H1 (cell line): ENCODE measurements at places on chromosomes 5 and 9. TPM values are rescaled to one million over a fixed set of nuclear protein-coding genes. Genes with fewer than 3 reads are reported as not detected.
A peak's percentile ranks its signal among the peaks of the same experiment; 100 is the strongest.

DNA sequence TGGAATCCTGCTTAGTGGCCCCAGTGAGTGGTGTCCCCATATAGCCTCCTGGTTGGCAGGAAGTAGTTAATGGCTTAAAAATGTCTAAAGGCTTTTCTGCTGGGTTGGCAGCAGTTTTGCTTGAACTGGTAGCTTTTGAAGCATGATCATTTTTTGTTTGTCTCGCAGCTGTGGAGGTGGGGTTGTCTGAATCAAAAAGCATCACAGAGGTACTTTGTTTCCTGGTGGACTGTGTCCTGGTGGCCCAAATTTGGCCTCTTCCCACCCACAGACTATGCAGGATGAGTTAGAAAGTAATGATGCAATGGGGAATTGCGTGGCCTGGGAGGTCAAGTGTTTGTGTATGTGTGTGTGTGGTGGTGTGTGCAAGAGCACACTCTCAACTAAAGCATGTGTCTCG, 322.7 kb downstream of the ARHGEF28 start:
- H3K36me3 ChIP-seq = no peaks in the 10 kb centered on the region
- no peaks in the 10 kb centered on the region for H3K27me3 ChIP-seq
- DNase-seq = no peak

- H3K27ac ChIP-seq = no peak overlapping the region
- H3K36me3 ChIP-seq = no peaks in the 10 kb centered on the region
- H3K4me3 ChIP-seq = no peak overlapping the region
- peaks cover 2% of the 10 kb centered on the region; the same call in 1 of the 2 replicates for H3K4me1 ChIP-seq
These were observed 67.3 kb downstream of the ZNF618 start for GRCh38 chr9:113943112-113944009.

- H3K27ac ChIP-seq = no peak overlapping the region
- H3K36me3 ChIP-seq = no peaks in the 10 kb centered on the region
- no peak overlapping the region for H3K4me3 ChIP-seq
- H3K27me3 ChIP-seq = no peaks in the 10 kb centered on the region
- H3K4me1 ChIP-seq = no peaks in the 10 kb centered on the region
These were observed 48.4 kb downstream of the MRPL36 start for GRCh38 chr5:1751026-1751863.

- no peaks in the 10 kb centered on the region for H3K36me3 ChIP-seq
- H3K27ac ChIP-seq = no peak overlapping the region
- no peak overlapping the region for H3K4me3 ChIP-seq
- no peak for DNase-seq
These were observed 9.0 kb downstream of the COL5A1 start for GRCh38 chr9:134650431-134651190.

GRCh38 chr5:141923448-141924313, at the start of gene DELE1:
TSS of gene DELE1 (plus strand) at chr5:141923871. CDS start at chr5:141923942, 71 bp downstream.
- H3K4me1 ChIP-seq = peaks cover 2% of the 10 kb centered on the region
- no peaks in the 10 kb centered on the region for H3K27me3 ChIP-seq
- H3K4me3 ChIP-seq = peak within 1 kb of the TSS; percentile 84
- H3K36me3 ChIP-seq = peaks cover 21% of the 10 kb centered on the region

- H3K27me3 ChIP-seq = peaks cover 6% of the 10 kb centered on the region
- DNase-seq = no peak
- no peaks in the 10 kb centered on the region for H3K4me1 ChIP-seq
- H3K4me3 ChIP-seq = peak overlapping the region; percentile 70
These were observed 984 bp downstream of the STXBP1 start for GRCh38 chr9:127612939-127613582.

DNA sequence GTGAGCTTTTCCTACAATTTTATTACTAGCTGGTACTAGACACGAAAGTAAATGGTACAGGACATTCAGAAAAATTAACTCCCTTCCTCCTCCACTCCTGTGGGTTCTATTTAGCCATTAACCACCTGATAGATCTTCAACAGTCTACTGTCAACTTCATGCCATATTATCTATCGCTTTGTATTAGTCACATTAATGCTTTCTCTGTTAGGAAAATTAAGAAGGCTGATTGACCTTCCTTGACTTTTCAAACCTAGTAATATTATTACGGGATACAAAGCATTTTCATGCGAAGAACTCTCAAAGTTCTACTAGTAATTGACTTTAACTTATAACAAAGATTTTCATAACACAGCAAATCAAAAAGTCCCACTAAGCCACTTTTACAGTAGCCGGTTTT, 1.2 kb downstream of the TEX10 start:
- H3K27me3 ChIP-seq = no peaks in the 10 kb centered on the region
- peak overlapping the region; percentile 99 for H3K4me3 ChIP-seq
- peaks cover 7% of the 10 kb centered on the region; the same call in 1 of the 2 replicates for H3K36me3 ChIP-seq
- no peak overlapping the region for H3K27ac ChIP-seq

DNA sequence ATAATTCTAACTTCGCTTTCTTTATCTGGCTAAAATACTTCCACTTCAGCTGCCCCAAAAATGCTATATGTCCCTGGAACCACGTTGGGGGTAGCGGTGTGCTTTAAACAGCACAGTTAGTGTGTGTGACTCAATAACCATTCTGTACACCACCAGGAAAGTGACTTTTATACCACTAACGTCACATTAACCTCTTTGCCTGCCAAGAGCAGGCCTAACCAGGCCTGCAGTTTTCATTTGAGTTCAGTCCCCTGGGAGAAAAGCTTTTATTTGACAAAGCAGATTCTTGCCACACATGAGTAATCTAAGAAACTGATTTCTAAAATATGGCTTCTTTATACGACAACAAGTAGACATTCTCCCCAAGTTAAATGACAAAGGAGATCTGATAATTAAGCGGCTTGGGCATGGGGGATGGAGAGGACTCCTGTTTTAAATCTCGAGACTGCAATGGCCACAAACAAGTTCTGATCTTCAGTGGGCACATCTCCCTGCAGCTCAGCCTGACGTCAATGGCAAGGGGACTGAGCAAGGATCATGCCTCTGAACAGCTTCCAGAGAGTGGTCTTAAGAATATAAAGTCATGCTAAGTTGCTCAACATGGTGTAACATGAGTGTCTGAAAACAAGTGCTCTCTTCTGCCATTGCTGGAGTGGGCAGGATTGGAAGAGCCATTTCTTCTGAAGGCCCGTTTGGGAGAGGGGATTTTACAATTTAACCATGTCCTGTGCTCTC, 91.8 kb downstream of the GLIS3 start:
- no peak overlapping the region for H3K4me3 ChIP-seq
- no peak for DNase-seq
- H3K36me3 ChIP-seq = no peaks in the 10 kb centered on the region
- H3K27me3 ChIP-seq = no peaks in the 10 kb centered on the region

DNA sequence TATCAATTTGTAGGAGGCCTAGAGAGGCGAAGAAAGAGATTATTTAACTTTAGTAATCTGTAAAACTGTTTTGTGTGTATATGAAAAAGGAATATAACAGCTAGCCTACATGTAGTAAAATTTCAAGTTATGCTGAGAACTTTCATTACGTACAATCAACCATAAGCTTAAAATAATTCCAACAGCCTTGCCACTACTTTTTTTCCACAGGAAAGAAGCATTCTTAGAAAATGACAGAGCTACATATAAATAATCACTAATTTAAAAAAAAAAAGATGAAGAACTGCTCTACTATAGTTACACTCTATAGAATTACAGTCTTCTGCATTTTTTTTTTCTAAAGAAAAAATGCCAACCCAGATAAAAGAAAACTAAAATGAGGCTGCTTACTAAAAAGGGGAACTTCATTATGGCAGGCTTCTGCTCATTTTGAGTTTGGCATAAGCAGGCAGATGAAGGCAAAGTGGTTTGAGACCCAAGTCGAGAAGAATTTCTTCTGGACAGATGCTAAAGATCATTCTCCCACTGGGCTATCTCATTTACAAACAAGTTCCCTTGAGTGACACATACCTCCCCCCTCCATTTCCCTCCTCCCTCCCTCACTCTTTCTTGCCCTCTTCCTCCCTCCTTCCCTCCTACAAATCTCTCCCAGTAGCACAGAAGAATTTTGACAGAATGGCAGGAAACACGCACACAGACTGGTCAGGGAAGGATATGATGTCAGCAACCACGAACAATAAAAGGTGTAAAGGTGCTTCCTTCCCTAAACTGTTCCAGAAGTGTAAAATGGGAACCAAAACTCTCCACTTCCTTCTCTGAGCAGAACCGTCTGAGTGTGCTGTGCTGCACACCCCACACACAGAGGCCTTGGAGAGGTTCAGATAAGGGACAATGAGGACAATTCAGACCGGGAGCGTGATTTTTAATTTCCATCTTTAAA, 56.1 kb downstream of the MEF2C start:
- H3K4me3 ChIP-seq = no peak overlapping the region
- H3K4me1 ChIP-seq = peaks cover 5% of the 10 kb centered on the region
- no peaks in the 10 kb centered on the region for H3K36me3 ChIP-seq
- DNase-seq = no peak
- H3K27ac ChIP-seq = no peak overlapping the region

DNA sequence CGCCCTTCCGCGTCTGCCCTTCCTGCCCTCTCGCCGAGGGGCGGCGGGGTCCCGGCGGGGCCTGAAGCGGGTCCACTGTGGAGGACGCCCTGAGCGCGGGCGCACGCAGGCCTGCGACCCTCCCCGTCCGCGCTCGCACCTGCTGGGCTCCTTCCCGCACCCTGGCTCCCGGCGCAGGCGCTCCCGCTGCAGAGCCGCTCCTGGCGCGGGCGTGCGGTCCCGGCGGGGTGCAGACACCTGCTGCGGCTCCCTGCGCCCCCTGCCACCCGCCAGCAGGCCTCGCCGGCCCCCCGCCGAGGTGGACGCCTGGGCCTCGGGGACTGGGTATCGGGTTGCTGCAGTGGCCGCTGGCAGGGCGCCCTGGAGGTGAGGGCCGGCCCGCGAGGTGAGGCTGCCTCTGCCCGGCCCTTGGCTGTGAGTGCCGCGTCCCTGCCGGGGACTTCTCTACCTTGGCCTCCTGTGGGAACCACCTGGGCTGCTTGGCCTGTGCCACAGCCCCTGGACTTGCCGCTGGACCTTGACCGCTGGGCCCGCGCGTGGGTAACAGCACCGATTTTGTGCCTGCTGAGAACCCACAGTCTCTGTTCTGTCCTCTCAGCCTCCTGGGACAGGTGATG, 627 bp downstream of the ARRDC1 start:
- peak overlapping the region; percentile 83 for H3K4me3 ChIP-seq
- H3K36me3 ChIP-seq = no peaks in the 10 kb centered on the region
- peaks cover 8% of the 10 kb centered on the region for H3K4me1 ChIP-seq
- peaks cover 9% of the 10 kb centered on the region; the same call in 1 of the 2 replicates for H3K27me3 ChIP-seq
- H3K27ac ChIP-seq = no peak overlapping the region; the same call in 1 of the 2 replicates

- H3K4me1 ChIP-seq = no peaks in the 10 kb centered on the region
- no peak for DNase-seq
- no peak overlapping the region for H3K27ac ChIP-seq
These were observed 62.9 kb upstream of the PPARGC1B start for GRCh38 chr5:149667084-149667828.

DNA sequence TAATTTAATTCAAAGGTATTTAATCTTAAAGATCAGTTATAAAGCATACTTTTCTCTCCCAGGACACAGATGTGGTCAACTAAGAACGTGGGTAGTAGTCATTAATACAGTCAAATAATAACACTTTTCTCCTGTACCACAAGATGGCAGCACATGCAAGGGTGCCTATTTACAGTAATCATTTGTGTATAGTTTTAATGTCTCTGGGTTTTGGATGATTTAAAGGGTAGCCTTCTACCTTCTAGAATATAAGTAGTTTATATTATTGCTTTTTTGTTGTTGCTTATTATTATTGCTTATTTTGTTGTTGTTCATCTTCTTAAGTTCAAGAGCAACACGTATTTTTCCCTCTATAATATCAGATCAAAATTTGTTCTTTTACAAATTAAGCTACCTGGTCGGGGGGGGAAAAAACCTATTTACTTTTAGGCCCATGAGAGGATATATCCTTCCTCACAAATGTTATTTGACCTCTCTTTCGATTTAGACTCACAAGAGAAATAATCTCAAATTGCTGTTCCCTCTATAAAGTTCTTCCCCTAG, 59.6 kb upstream of the SLC27A6 start:
- H3K27me3 ChIP-seq = no peaks in the 10 kb centered on the region
- no peaks in the 10 kb centered on the region for H3K4me1 ChIP-seq
- no peak overlapping the region for H3K27ac ChIP-seq
- no peak overlapping the region for H3K4me3 ChIP-seq
- DNase-seq = no peak

DNA sequence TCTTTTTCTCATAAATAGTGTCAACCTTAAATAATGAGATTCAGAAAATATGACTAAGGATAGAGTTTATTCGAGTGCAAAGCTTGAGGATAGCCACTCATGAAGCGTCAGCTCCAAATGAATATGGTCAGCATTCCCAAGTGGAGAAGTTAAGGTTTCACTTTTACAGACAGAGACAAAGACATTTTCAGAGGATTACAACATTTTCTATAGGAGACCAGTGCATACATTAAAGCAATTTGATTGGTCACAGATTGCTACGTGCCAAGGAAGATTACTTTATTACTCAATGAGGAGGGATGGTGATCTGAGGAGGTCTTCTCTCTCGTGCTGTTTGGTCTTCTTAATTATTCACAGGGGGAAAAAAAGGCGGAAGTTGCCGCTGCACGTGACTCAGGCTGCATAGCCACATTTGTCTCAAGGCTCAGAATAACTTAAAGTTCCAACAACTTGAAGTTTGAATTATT, 60.1 kb upstream of the SPATA31C2 start:
- H3K4me3 ChIP-seq = no peak overlapping the region
- no peak overlapping the region for H3K27ac ChIP-seq
- no peaks in the 10 kb centered on the region for H3K36me3 ChIP-seq
- H3K4me1 ChIP-seq = peaks cover 6% of the 10 kb centered on the region

DNA sequence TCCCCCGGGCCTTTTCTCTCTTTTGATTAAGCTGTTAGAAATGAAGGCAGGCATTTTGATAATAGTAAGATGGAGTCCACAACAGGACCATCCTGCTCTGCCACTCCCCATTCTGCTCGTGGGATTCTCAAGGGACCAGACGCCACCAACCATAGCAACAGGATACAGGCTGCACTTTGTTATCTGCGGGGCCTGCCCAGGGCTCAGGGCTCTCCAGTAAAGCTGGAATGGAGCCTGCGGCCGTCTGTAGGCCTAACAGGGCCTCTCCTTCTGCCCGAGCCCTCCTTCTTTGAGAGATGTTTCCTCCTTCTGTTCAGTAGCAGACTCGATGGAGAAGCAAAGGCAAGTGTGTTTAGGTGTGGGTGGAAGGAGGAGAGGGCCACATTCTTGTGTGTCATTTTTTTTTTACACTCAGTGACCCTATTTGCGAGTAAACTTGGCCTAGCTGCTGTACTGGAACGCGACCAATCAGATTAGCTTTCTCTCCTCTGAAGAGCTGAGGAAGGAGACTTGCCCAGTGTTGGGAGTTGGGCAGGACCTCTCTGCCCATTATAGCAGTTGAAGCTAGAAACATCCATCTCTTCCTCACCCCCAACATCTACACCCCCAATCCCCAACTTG, 8.9 kb upstream of the EPB41L4B start:
- no peak overlapping the region for H3K4me3 ChIP-seq
- no peak for DNase-seq
- no peaks in the 10 kb centered on the region for H3K36me3 ChIP-seq

Gene NPR3
- total RNA-seq = not detected in 2 replicates

Gene FOXD4L6
- 0.13 TPM in 1 of 2 replicates, not detected in the other for total RNA-seq

Gene FABP6
- 3.6 and 4.8 TPM in 2 replicates for total RNA-seq

Gene IL13
- not detected in 2 replicates for total RNA-seq

Gene C9
- total RNA-seq = not detected in 2 replicates

Gene HMGXB3
- 27.5 and 28.0 TPM in 2 replicates for total RNA-seq

Gene CATSPER3
- 0.48 TPM in 1 of 2 replicates, not detected in the other for total RNA-seq

Gene CRB2
- total RNA-seq = 8.4 and 10.3 TPM in 2 replicates

Gene PDE4D
- 3.1 and 3.7 TPM in 2 replicates for total RNA-seq

Gene HTR4
- not detected in 2 replicates for total RNA-seq

Gene SLC34A1
- total RNA-seq = not detected in 2 replicates
